ENCODE measurements at places on chromosomes 4 and X.
A peak's percentile ranks its signal among the peaks of the same experiment; 100 is the strongest.

GRCh38 chr4:168383510-168383909 is 65.0 kb upstream of the DDX60 start:
- DNase-seq: peak; percentile 56

- no peak for DNase-seq
These were observed 67.4 kb upstream of the FAM47B start for GRCh38 chrX:34875204-34875603.

DNA sequence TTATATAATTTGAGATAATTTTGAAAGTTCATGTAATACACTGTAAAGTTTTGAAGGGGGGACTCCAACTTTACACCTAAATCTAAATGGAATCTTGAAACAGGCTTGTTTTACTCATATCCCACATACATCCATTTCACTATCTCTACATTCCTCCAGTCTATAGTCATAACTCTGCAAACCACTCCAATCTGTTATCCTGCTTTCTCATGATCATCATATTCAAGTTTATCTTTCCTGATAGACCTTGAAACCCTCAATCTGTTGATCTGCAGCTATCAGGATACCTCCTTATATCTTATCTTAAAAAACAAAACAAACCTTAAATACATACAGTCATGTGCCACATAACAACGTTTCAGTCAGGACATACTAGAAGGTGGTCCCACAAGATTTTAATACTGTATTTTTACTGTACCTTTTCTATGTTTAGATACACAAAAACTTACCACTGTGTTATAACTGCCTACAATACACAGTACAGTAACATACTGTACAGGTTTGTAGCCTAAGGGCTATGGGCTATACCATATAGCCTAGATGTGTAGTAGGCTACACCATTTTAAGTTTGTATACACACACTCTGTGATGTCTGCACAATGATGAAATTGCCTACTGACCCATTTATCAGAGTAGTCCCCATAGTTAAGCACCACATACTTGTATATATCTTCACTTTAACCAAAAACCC is 14.0 kb downstream of the CHIC2 start:
- DNase-seq: no peak

- DNase-seq: no peak
These were observed 58.0 kb downstream of the SLC2A9 start for GRCh38 chr4:9963328-9963727.

- no peak for DNase-seq
These were observed 139.1 kb downstream of the ARX start for GRCh38 chrX:24876530-24877287.

- DNase-seq: no peak
These were observed 400.9 kb upstream of the FGF13 start for GRCh38 chrX:139112432-139112831.

DNA sequence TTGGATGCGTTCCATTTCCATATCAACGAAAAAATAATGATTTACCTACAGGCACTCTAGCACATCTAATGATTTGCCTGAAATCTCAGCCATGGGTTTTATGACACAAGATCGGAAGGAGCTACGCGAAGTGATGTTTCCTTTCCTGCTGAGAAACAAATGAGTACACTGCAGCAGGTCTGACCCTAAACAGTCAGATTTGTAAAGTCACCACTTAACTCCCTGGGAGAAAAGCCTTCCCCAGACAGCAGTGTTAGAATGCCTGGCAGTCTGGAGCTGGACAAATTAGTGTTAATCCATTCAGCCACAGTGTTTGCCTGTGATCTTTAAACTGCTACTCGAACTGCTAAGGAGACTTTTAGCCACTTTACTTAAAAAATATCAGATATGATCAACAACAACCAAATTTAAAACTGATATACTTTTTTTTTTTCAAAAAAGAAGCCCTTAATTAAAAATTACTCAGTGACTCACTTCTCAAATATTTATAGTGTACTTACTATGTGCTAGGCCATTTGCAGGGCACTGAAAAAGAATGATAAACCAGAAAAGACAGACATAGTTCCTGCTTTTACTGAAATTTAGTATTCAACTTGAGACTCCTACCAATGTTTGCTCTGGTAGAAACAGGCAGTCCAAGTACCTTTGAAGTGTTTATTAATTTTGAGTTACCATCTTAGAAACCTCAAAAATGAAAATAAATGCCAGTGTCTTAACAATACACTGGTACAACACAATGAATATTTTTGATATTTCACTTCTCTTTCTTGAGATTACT is 104.5 kb downstream of the SHISA3 start:
- DNase-seq: peak; percentile 60

DNA sequence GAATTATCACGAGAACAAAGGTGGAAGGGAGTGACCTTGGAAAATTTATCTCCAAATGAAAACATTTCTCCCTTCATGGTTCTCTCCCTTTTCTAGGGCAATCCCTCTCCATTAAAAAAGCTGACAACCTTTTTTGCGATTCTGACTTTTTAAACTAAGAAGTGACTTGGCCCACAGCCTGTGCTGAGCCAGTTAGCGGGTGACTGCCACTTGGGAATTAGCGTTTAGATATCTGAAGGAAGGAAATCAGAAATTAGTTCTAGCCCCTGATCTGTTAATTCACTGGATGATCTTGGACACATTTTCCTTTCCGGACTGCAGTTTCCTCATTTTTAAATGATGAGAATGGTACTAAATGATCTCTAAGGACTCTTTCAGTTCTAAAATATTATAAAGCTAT is 245.0 kb downstream of the FBXO8 start:
- DNase-seq: no peak

GRCh38 chrX:3445806-3446490 is 99.5 kb upstream of the MXRA5 start:
- DNase-seq: no peak

- no peak for DNase-seq
These were observed 26.7 kb downstream of the MANBA start for GRCh38 chr4:102734116-102734515.
